ENCODE measurements at places on chromosomes 3 and 15.
A peak's percentile ranks its signal among the peaks of the same experiment; 100 is the strongest.

DNA sequence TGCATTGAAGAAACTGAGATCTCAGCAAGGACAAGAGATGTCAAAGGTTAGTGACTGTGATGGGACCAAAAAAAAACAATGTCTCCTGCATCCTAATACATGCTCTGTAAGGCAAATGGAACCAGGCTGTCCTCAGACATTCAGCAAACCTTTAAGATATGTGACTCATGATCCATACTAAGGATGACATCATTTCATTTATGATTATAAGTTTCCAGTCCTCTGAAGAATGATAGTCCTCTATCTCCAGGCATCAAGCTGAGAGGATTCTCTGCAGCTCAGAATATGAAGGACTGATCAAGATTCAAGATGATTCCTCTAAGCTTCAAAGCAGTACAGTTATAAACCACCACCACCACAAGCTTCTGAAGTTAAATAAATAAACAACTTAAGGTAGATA is 47.6 kb downstream of the SSR3 start:
- DNase-seq: no peak

DNA sequence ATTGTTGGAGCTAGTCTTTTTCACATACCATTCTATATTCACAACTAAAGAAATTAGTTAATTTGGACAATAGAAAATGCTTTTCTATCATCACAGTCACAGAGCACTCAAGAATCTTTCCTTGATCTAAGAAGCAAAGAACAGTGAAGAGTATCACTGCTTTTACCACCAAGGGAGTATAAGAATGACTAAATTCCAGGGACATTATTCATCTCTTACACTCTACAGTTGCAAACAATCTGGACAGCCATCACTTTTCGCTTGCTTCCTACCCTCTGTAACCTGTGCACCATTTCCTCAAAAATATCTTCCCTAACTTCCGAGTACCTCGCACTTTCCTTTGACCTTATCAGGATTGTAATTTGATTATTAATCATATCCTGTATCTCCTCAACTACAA is 359.5 kb upstream of the TMCO5A start:
- no peak for DNase-seq

DNA sequence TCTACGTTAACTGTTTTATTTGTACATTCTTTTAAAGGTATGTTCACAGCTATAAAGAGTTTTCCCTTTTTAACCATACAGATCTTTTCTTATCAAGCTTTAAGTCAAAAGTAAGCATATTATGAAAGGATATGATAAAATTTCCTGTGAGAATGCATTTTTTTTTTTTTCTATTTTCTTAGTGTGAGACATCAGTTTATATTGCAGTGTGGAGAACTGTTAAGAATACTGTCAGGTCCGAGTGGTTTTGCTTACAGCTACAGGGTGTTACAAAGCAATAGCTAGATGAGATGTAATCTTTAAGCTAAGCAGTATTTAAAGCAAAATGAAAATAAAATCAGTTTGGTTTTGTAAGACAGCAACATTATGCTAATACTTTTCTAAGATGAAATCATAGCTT is 133.2 kb downstream of the SLC25A26 start:
- no peak for DNase-seq

DNA sequence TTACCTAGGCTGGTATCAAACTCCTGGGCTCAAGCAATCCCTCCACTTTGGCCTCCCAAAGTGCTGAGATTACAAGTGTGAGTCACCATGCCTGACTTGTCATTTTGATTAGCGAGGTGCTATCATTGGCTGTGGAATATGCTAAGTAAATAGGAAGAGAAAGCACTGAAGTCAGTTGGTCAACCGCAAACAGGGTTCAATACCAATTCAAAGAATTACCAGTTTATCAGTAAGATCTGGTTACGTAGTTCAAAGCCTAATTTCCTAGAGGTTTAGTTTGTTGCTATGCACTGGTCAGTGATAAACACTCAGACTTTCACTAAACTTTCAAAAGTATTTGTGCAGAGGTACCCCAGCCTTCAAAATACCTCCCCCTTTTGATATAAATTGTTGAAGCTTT is 29.5 kb downstream of the GLB1 start:
- no peak for DNase-seq

DNA sequence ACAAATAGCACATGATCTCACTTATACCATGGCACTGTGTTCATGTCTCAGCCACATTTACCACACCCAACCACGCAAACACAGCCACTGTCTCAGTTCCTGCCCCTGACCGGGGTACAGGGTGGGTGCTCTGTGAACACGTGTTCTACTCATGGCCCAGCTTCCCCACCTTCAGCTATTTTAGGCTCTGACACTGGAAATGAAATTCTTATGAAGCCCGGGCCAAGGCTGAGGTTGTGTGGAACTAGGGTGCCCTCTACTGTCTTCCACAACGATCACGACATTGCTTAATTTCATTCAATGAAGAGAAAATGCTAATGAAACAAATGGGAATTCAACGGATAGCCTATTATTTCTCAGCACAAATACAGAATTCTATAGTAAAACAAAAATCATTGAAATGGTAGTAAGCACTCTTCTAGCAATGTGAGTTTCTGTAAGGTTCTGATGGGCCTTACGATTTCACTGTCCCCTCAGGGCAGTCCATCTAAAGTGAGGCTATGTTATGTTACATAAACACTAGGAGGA is 2.1 kb upstream of the GABRA5 start:
- DNase-seq: peak; percentile 91

GRCh38 chr3:52527732-52528585 is 5.7 kb downstream of the NT5DC2 start:
- no peak for DNase-seq

GRCh38 chr15:69497667-69498066 is 45.0 kb downstream of the RPLP1 start:
- DNase-seq: no peak

- DNase-seq: no peak
Measured at GRCh38 chr15:99719096-99719541, 14.1 kb downstream of the LYSMD4 start.

DNA sequence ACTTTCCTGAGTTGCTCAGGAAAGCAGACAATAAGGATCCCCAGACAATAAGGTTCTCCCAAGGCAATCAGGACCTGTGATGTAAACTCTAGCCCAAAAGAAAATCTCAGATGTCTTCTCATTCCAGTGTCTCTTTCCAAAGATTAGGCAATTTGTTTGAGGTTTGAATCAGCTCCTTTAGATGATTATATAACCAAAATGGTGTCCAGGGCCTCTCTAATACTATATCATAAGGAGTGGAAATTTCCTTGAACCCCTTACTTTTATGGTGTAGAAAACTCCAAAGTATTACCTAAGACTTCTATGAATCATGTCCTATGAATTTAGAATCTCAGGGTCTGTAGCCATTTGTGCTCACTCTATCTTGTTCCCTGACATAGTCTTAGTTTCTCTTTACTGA is 65.9 kb downstream of the GPR176 start:
- no peak for DNase-seq

DNA sequence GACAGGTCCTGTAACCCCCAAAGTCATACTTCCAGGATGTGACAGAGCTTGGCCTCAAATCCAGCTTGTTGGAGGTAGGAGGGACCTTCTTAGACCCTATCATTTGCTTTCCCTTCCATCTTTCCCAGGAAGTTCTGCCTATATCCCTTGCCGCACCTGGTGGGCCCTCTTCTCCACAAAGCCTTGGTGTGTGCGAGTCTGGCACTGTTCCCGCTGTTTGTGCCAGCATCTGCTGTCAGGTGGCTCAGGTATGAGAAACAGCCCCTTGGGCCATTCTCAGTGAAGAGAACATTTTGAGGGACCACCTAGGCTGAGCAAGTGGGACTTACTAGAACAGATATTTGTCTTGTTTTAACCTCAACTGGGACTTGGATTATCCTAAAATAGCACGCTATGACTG is 1.3 kb downstream of the IL17RE start:
- DNase-seq: no peak

- DNase-seq: no peak
Measured at GRCh38 chr3:65284961-65285360, 597.2 kb upstream of the ADAMTS9 start.

DNA sequence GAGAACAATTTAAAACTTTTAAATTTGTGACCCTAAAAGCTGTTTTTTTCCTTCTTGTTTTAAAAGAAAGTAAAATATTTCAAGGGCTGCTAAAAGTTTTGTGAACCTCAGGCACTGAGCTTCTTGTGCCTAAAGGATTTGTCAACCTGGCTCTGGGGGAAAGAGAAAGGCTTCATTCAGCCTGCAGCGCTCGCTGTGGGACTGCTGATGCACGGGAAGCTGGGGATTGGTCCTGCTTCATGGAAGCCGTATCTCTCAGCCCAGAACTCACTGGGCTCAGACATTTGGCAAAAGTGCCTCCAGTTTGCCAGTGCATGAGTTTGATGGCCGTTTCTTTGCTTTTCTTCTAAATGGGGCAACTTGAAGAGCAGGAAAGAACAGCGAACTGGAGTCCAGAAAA is 30.8 kb downstream of the TPRG1 start:
- no peak for DNase-seq

- no peak for DNase-seq
Measured at GRCh38 chr3:123061856-123062255, 5.0 kb upstream of the PDIA5 start.

- DNase-seq: no peak
Measured at GRCh38 chr3:188562144-188562543, 408.2 kb downstream of the LPP start.

All from NCI-H524 (cell line).